ENCODE measurements at places on chromosomes 2 and 18. TPM values are rescaled to one million over a fixed set of nuclear protein-coding genes. Genes with fewer than 3 reads are reported as not detected.

- peaks cover 6% of the 10 kb centered on the region for H3K36me3 ChIP-seq
- H3K27me3 ChIP-seq, result no peaks in the 10 kb centered on the region
- H3K27ac ChIP-seq, result no peak overlapping the region
- DNase-seq, result no peak
Observed at GRCh38 chr2:197297266-197297665, 13.3 kb downstream of the ANKRD44 start.

DNA sequence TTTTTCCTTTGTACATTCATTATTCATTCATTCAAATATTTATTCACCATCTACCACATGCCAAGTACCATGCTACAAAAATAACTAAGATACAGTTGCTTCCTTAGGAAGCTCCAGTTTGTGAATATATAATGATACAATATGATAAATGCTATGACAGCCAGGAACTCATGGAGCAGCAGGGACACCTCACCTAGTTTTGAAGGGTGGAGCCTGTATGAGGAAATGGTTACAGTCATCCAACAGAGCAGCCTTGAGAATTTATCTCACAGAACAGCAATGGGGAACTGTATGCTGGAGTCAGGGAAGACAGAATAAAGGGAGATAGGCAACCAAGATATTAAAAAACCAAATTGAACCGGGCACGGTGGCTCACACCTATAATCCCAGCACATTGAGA is 124.0 kb downstream of the OSBPL1A start:
- no peaks in the 10 kb centered on the region for H3K4me1 ChIP-seq
- DNase-seq, result no peak
- H3K27me3 ChIP-seq, result peaks cover 5% of the 10 kb centered on the region

DNA sequence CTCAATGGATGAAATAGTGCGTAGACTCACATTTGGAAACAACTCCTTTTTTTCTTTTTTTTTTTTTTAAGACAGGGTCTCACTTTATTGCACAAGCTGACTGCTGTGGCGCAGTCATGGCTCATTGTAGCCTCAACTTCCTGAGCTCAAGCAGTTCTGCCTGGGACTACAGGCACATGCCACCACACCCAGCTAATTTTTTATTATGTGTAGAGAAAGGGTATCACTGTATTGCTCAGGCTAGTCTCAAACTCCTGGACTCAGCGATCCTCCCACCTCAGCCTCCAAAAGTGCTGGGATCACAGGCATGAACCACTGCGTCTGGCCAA is 17.4 kb downstream of the HAT1 start:
- no peak overlapping the region for H3K4me3 ChIP-seq
- no peak for DNase-seq
- no peak overlapping the region for H3K27ac ChIP-seq
- H3K27me3 ChIP-seq, result no peaks in the 10 kb centered on the region
- H3K36me3 ChIP-seq, result no peaks in the 10 kb centered on the region

DNA sequence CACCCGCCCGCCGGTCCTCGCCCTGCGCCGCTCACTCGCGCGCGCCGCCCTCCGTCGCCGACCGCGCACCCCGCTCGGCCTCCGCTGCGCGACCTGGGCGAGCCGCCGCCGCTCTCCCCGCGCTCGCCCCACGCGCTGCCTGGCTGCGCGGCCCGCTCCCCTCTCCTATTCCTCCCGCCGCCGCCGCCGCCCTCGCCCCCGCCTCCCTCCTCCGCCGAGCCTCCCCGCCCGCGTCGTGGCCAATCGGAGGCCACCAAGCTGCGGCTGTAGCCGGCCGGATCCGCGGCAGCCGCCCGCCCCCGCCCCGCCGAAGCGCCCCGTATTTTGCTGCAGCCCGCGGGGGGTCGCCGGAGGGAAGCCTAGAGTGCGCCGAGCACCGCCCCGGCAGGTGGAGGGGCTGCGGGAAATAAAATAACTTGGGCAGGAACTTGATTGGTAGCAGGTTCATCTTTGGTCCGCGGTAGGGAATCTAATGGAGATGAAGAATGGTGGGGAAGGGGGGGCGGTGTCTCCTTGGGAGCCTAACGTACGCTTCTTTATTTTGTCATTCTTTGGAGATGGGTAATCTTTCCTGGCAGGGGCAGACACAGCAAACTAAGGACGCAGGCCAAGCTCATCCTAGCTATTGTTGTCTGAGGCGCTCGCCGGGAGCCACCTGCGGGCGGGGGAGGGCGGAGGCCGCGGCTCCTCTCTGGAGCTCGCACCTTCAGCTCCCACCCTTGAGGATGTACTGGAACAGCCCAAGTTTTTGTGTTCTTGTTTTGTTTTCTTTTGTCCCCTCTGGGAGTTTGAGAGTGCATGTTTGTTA is 1.1 kb upstream of the CDH2 start:
- no peaks in the 10 kb centered on the region for H3K4me1 ChIP-seq
- H3K27ac ChIP-seq, result no peak overlapping the region
- H3K36me3 ChIP-seq, result no peaks in the 10 kb centered on the region
- peaks cover 3% of the 10 kb centered on the region for H3K27me3 ChIP-seq
- no peak for DNase-seq
- no peak overlapping the region for H3K4me3 ChIP-seq

Gene FAP
- total RNA-seq, result not detected

- no peaks in the 10 kb centered on the region for H3K36me3 ChIP-seq
- H3K27me3 ChIP-seq, result no peaks in the 10 kb centered on the region
- peaks cover 10% of the 10 kb centered on the region for H3K4me1 ChIP-seq
Observed at GRCh38 chr2:31933066-31933465, 77.7 kb downstream of the MEMO1 start.

- no peaks in the 10 kb centered on the region for H3K4me1 ChIP-seq
- no peaks in the 10 kb centered on the region for H3K27me3 ChIP-seq
- no peaks in the 10 kb centered on the region for H3K36me3 ChIP-seq
Observed at GRCh38 chr2:186976329-186976728, 127.4 kb upstream of the ZSWIM2 start.

DNA sequence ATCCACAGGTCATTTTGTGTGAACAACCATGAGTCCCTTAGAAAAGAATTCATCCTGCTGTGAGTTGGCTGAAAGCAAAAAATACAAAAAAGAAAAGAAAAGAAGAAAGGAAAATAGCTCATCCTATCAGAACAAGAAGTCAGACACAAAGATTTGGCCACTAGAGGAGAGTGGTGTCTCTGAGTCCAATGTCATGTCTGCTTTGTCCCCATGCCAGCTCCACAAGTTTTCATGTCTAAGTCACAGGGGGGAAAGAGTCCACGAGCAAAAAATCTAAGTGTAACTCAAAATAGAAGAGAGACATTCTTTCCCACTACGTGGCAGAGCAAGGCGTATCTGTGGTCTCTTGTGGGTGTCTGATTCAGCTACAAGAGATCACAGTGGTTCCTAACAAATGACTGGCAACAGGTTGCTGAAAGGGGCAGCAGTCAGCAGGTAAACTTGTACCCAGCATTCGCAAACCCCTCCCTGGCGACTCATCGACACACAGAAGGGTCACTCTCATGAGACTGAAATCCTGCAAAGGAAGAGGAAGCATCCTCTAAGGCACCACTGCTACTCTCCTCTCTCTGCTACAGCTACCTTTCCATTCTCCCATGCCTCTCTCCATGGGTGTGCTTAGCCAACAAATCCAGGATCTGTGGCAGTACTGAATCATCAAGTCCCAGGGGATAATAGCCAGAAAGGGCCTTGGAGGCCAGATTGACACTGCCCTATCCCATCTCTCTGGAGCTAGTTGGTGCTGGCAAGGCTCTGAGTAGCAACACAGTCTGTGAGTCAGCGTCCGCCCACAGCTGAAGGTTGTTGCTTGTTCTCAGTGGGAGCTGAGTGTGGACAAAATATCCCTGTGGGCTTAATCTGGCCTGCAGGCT is 123.0 kb upstream of the SLC39A10 start:
- H3K4me3 ChIP-seq, result peak overlapping the region; percentile 65
- H3K27ac ChIP-seq, result peak overlapping the region; percentile 19
- H3K36me3 ChIP-seq, result no peaks in the 10 kb centered on the region
- H3K4me1 ChIP-seq, result peaks cover 78% of the 10 kb centered on the region
- H3K27me3 ChIP-seq, result no peaks in the 10 kb centered on the region
- peak; percentile 43 for DNase-seq

Gene TMEM169
- 0.73 TPM for total RNA-seq

Gene DSG1
- total RNA-seq, result not detected

DNA sequence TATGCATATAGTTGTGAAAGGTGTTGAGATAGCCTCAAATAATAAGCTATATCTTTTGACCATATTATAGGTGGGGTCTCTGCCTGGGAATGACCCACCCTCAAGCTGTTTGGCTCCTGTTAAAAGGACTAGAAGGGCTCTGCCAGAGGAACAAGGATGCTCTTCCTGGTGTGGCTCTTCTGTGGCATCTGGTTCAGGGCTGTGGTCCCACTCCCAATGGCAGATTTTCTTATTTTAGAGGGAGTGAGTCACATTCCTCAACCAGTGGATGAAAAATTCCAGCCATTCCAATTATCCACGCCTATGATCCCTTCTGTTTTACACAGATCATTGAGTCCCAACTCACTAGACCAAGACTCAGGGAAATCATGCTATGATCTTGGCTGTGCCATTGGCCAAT is 119.9 kb downstream of the PARD3B start:
- H3K27ac ChIP-seq, result no peak overlapping the region
- no peak overlapping the region for H3K4me3 ChIP-seq
- no peaks in the 10 kb centered on the region for H3K4me1 ChIP-seq
- DNase-seq, result no peak

DNA sequence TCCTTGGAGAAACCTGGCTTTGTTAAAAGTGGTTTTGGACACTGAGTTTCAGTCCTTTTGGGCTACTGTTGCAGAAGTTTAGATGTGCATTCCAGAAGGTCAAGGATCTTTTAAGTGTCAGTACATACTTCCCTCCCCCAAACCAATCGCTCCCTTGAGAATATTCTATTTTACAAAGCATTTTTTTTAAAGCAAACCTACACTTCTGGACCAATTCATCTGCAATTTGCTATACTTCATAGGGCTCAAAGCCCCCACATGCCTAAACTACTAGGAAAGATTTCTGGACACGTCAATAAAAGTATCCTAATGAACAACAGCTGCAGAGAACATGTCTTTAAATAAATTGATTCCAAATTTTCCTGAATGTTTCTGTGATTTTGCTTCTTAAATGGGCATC is 157.6 kb downstream of the RDH14 start:
- no peaks in the 10 kb centered on the region for H3K4me1 ChIP-seq
- no peaks in the 10 kb centered on the region for H3K27me3 ChIP-seq
- H3K4me3 ChIP-seq, result no peak overlapping the region
- no peak for DNase-seq
- H3K27ac ChIP-seq, result no peak overlapping the region
- H3K36me3 ChIP-seq, result no peaks in the 10 kb centered on the region

Gene ALPI
- not detected for total RNA-seq

DNA sequence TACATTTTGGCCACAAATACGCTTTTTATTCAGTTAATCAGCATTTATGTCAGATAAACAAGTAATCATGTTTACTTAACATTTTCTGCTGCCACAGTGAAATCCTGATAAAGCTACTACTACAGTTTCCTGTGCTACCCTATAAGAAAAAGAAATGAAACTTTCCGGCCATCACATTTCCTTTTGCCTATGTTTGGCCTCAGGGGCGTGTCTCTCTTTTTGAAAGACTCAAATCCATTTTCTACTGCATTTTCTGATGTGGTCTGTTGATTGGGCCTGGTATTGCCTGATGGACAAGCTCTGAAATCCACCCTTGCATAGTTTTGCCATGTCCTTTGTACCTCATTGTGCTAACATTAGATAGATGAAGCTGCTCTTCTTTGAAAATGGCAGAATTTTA is 152.6 kb downstream of the AGPS start:
- H3K4me1 ChIP-seq, result no peaks in the 10 kb centered on the region
- no peak overlapping the region for H3K4me3 ChIP-seq
- no peaks in the 10 kb centered on the region for H3K36me3 ChIP-seq
- DNase-seq, result no peak
- no peak overlapping the region for H3K27ac ChIP-seq

DNA sequence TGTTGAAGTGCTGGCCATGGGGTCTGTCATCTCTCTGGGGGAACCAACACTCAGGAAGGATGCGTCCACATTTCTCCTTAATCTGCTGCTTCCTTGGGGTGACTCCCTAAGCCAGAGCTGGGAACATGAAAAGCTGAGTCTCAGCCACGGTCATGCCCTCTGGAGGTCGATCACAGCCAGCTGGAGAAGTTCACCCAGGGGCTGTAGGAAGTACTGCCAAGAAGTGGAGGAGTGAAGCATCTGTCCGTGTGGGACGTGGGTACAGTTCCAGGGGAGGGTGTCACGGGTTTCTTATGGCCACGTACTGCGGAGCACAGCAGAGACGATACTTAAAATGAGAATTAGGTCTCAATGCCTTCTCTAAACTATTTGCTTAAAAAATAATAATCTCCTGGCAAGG is 42.4 kb upstream of the IGFBP2 start:
- H3K4me1 ChIP-seq, result no peaks in the 10 kb centered on the region
- no peak overlapping the region for H3K27ac ChIP-seq
- H3K36me3 ChIP-seq, result no peaks in the 10 kb centered on the region
- no peak overlapping the region for H3K4me3 ChIP-seq

- no peak overlapping the region for H3K27ac ChIP-seq
- no peak for DNase-seq
- no peaks in the 10 kb centered on the region for H3K27me3 ChIP-seq
- no peak overlapping the region for H3K4me3 ChIP-seq
Observed at GRCh38 chr18:23324056-23324811, 128.9 kb upstream of the RIOK3 start.

Gene CRYGD
- total RNA-seq, result not detected

DNA sequence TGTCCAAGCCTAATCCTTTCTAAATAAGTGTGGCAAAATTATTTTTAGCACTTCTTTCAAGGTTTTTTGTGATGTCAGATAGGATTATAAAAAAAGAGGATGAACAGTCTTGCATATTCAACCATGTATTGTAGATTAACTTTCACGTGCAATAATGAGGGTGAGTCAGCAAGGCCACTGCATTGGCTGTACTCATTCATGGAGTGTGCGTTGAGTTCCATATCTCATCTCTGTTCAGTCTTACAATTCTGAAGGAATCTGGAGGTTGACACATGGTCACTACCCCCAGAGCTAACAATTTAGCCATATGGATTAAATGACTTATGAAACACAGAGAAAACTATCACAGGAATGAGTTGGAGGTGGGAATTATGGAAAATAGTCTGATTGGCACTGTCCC is 810.5 kb downstream of the SLC4A3 start:
- DNase-seq, result no peak
- H3K36me3 ChIP-seq, result no peaks in the 10 kb centered on the region
- no peak overlapping the region for H3K4me3 ChIP-seq

DNA sequence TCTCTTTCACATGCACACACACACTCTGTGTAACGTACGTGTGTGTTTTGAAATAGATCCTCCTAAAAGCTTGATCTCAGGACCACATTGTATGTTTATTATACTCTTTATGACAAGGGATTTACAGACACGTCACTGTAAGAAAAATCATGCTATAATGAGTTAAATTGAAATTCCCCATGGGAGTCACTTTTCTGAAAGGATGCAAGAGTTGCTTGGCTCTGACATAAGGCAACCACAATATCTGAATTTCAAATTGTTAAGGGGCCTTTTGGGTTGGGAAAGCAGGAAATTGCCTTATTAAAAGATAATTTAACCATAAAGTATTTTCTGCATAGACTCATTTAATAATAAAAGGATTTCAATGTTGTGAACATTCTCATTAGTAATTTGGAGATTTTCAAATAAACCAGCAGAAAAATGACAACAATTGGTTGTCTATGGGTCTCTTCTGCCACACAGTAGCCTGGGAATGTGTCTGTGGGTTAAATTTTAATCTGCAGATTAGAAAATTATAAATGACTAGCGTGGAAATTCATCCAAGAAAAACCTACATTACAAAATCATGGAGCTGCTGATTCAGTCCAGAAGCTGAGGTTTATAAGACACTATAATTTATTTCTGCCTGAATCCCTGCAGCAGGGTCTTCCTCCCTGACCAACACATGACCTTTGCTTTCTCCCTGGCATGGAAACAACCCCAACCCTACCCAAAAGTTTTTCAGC is 75.9 kb upstream of the PID1 start:
- no peaks in the 10 kb centered on the region for H3K4me1 ChIP-seq
- H3K36me3 ChIP-seq, result no peaks in the 10 kb centered on the region
- H3K27ac ChIP-seq, result no peak overlapping the region
- H3K27me3 ChIP-seq, result no peaks in the 10 kb centered on the region
- H3K4me3 ChIP-seq, result no peak overlapping the region
